Glutamatergic neuron (in vitro differentiated cells): ENCODE measurements at places on chromosomes 1 and 21. TPM values are rescaled to one million over a fixed set of nuclear protein-coding genes. Genes with fewer than 3 reads are reported as not detected.

Gene KCNJ9
- 2.0 TPM for total RNA-seq

Gene DYNLT4
- total RNA-seq, result not detected

Gene UBE4B
- total RNA-seq, result 94.1 TPM

Gene ATP6V1G3
- not detected for total RNA-seq

Gene B3GALT6
- 30.0 TPM for total RNA-seq

Gene DNM3
- total RNA-seq, result 11.4 TPM

Gene NHLH1
- total RNA-seq, result 1,198 TPM

GRCh38 chr1:163291461-163291860 is 30.3 kb upstream of the NUF2 start:
- no peaks in the 10 kb centered on the region for H3K4me1 ChIP-seq
- no peaks in the 10 kb centered on the region for H3K27me3 ChIP-seq

DNA sequence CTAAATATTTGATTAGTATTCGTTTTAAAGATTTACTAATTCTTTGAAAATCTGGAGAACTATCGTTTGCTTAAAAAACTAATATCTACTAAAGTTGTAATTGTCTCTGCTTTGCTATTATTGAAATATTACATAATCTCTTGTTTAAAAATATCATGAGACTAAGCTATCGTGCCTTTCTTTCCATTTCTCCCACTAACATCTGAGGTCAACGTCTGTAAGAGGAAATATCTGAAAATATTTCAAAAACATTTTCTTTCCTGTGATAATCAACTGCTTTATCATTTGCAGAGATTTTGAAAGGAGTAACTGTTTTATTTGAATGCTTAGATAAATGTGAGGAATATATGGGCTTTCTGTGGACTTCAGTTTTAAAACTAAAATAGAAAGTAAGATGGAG is 694.1 kb downstream of the USP25 start:
- peaks cover 13% of the 10 kb centered on the region for H3K4me1 ChIP-seq
- H3K36me3 ChIP-seq, result no peaks in the 10 kb centered on the region
- H3K27ac ChIP-seq, result no peak overlapping the region
- no peak for DNase-seq

DNA sequence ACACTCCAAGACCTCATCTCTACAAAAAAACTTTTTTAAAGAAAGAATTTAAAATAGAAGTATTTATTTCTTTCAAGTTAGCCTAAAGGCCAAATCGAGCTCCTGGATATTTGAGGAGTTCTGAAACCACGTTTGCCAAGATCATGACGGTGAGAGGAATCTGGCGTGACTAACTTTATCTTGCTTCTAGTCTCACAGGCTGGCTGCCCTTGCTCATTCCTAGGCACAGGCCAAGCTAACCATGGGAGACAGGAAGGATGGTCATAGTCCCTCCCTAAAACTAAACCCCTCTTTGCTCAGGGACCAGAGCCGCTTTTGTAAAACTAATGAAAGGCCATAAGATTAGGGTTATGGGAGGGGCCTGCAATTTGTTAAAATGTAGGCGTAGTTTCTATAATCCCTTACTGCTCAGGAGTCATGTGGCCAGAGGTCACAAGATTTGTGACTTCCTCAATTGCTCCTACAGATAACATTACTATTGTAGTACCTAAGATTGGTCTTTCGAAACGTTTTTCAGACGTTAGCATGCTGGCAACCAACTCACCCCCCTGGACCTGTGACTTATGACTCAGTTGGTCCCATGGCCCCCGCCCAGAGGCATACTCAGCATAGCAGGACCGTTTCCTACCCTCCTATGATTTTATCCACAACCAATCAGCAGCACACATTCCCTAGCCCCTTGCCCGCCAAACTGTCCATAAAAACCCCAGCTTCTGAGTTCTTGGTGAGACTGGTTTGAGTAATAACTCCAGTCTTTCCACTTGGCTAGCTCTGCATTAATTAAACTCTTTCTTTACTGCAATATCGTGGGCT is 425.0 kb downstream of the SMYD3 start:
- no peaks in the 10 kb centered on the region for H3K4me1 ChIP-seq
- H3K27ac ChIP-seq, result no peak overlapping the region
- H3K27me3 ChIP-seq, result peaks cover 2% of the 10 kb centered on the region
- H3K36me3 ChIP-seq, result peaks cover 8% of the 10 kb centered on the region
- no peak for DNase-seq
- no peak overlapping the region for H3K4me3 ChIP-seq

DNA sequence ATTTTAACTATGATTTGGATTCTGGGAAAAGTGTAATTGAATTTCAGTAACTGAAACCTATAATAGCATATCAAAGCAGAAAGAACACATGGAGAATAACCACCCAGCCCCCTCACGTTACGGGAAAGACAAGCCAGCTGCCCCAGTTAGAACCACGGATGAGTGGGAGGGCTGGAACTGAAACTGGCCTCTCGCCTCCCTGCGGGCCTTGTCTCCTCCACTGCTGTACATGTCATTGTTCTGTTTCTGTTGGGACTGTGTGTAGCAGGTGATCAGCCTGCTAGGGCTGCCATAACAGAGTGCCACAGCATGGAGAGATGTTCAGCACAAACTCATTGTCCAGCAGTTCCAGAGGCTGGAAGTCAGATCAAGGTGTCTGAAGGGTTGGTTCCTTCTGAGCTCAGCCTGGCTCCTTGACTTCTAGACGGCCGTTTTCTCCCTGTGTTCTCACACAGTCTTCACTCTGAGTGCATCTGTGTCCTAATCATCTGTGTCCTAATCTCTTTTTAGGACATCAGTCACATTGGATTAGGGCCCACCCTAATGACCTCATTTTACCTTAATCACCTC is 52.4 kb downstream of the MAP3K21 start:
- H3K27me3 ChIP-seq, result peaks cover 2% of the 10 kb centered on the region
- no peak overlapping the region for H3K27ac ChIP-seq
- no peak overlapping the region for H3K4me3 ChIP-seq
- peaks cover 9% of the 10 kb centered on the region for H3K4me1 ChIP-seq
- no peak for DNase-seq

- H3K36me3 ChIP-seq, result no peaks in the 10 kb centered on the region
- H3K4me1 ChIP-seq, result no peaks in the 10 kb centered on the region
- no peak for DNase-seq
- H3K27me3 ChIP-seq, result no peaks in the 10 kb centered on the region
- no peak overlapping the region for H3K27ac ChIP-seq
- H3K4me3 ChIP-seq, result peak overlapping the region; percentile 30
These were observed 1.7 kb downstream of the KHDC4 start for GRCh38 chr1:155932487-155932886.

DNA sequence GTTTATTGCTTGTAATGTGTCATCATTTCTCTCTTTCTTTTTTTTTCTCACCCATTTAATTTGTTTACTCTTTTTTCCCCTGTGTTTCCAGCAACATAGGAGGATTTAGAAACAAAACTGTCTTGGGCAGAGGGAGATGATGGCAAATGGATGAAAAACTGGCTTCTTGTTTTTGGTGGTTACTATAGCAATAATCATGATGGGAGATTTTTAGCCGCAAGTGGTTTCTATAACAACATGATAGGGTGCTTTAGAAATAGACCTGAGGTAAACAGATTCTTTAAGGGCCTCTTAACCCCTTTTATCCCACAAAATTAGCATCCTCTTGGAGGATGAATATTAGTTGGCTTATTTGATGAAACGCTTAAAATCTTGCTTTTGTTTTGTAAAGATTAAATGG is 51.6 kb downstream of the CRB1 start:
- H3K27me3 ChIP-seq, result no peaks in the 10 kb centered on the region
- DNase-seq, result no peak
- no peak overlapping the region for H3K4me3 ChIP-seq

GRCh38 chr1:227899141-227899819 is 48.5 kb downstream of the WNT9A start:
- DNase-seq, result peak; percentile 13
- H3K36me3 ChIP-seq, result no peaks in the 10 kb centered on the region
- H3K27ac ChIP-seq, result no peak overlapping the region

- H3K4me3 ChIP-seq, result peak overlapping the region; percentile 42
- peak; percentile 48 for DNase-seq
- peaks cover 43% of the 10 kb centered on the region for H3K4me1 ChIP-seq
- H3K27ac ChIP-seq, result no peak overlapping the region
- no peaks in the 10 kb centered on the region for H3K36me3 ChIP-seq
These were observed 34.1 kb downstream of the ARHGEF10L start for GRCh38 chr1:17573518-17574041.

- H3K36me3 ChIP-seq, result no peaks in the 10 kb centered on the region
- H3K27me3 ChIP-seq, result peaks cover 11% of the 10 kb centered on the region
- H3K4me3 ChIP-seq, result no peak overlapping the region
- peaks cover 50% of the 10 kb centered on the region for H3K4me1 ChIP-seq
- no peak overlapping the region for H3K27ac ChIP-seq
- DNase-seq, result no peak
These were observed 117.0 kb downstream of the NAV1 start for GRCh38 chr1:201655910-201656309.

DNA sequence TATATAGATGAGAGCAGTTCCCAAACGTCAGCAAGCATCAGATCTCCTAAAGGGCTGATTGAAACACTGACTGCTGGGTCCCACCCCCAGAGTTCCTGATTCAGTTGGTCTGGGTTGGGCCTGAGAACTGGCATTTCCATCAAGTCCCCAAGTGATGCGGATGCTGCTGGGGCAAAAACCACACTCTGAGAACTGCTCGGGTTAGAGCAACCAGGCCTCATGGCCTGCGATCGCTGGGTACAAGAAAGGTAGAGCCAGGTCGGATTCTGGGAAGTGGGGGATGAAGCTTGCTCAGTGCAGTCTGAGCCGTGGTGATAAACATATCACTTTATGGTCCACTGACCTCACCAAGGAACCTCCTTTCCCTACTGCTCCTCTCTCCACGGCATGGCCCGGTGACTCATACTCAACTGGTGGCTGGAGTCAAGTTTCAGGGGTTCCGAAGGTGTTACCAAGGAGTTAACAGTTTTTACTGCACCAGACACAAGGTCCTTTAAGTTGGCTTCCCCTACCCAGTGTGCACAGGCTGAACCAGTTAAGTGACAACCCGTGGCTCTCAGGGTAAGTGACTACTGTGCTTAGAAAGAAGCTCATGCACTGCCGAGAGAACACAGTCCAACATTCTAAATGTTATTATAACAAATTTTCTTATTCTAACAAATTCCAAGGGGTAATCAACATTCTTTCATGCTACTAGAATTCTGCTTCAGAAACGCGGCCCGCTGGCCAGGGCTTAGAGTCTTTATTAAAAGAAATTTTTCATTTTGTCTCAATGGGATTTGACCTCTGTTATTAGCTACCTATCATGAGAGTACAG is 153.5 kb downstream of the TGFBR3 start:
- H3K27ac ChIP-seq, result no peak overlapping the region
- no peak for DNase-seq
- no peaks in the 10 kb centered on the region for H3K27me3 ChIP-seq
- H3K36me3 ChIP-seq, result no peaks in the 10 kb centered on the region
- no peak overlapping the region for H3K4me3 ChIP-seq
- H3K4me1 ChIP-seq, result peaks cover 1% of the 10 kb centered on the region

DNA sequence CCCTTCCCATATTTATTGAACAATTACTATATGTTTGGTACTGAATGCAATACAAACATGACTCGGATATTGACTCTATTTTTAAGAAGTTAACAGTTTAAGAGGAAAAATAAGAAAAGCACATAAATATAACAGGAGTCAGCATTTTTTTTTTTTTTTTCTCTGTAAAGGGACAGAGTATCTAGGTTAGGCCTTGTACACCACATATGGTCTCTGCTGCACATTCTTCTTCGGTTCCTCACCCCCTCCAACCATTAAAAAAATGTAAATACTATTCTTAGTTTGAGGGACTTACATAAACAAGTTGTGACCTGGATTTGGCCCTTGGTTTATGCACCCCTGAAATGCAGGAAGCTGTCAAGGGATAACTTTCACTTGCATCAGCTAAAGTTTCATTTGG is 40.4 kb downstream of the PHC2 start:
- H3K4me1 ChIP-seq, result peaks cover 26% of the 10 kb centered on the region
- peak overlapping the region; percentile 25 for H3K4me3 ChIP-seq
- no peak for DNase-seq
- H3K27me3 ChIP-seq, result peaks cover 4% of the 10 kb centered on the region
- no peaks in the 10 kb centered on the region for H3K36me3 ChIP-seq
- no peak overlapping the region for H3K27ac ChIP-seq

DNA sequence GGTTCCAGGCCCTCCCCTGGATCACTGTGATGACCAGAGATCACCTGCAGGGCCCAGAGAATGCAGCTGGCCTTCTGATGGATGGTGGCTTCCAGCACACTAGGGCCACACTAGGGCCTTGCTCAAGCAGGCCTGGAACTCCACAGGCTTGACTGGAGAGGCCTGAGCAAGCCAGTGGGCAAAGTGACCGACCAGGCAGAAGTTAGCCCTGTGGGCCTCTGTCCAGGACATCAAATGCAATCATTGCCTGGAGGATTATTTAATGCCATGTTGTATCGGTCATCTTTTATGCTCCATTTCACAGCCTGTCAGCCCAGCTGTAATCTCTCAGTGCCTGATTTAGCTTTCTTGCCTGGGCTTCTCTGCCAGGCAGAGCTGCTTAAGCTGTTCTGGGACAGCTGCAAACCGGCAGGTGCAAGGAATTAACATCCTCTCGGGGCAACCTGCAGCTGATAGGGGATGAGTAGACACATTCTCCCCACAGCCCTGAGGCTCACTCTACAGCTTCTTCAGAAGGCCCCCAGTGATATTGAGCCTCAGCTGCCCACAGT is 17.7 kb downstream of the NENF start:
- no peaks in the 10 kb centered on the region for H3K36me3 ChIP-seq
- no peak overlapping the region for H3K4me3 ChIP-seq
- H3K27ac ChIP-seq, result no peak overlapping the region
- peaks cover 16% of the 10 kb centered on the region for H3K4me1 ChIP-seq

DNA sequence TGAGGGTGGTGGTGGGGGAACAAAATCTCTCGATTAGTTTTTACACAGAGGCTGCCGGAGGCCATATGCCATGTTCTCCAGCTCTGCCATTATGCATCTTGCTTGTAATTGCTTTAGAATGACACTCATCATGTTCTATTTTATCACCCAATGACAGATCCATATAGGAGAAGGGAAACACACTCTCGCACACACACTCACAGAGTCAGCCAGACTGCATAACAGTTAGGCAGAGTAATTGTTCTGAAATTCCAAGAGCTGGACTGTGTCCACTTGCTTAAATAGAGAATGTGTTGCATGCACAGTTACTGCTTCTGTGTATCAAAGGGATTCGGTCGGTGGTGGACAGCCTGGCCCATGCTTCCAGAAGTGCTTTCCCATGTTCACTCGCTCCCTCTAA is 30.6 kb downstream of the KCND3 start:
- no peak for DNase-seq
- no peak overlapping the region for H3K27ac ChIP-seq
- peaks cover 2% of the 10 kb centered on the region for H3K27me3 ChIP-seq
- peaks cover 26% of the 10 kb centered on the region for H3K4me1 ChIP-seq
